ENCODE measurements at places on chromosomes 12 and 14.
A peak's percentile ranks its signal among the peaks of the same experiment; 100 is the strongest.

DNA sequence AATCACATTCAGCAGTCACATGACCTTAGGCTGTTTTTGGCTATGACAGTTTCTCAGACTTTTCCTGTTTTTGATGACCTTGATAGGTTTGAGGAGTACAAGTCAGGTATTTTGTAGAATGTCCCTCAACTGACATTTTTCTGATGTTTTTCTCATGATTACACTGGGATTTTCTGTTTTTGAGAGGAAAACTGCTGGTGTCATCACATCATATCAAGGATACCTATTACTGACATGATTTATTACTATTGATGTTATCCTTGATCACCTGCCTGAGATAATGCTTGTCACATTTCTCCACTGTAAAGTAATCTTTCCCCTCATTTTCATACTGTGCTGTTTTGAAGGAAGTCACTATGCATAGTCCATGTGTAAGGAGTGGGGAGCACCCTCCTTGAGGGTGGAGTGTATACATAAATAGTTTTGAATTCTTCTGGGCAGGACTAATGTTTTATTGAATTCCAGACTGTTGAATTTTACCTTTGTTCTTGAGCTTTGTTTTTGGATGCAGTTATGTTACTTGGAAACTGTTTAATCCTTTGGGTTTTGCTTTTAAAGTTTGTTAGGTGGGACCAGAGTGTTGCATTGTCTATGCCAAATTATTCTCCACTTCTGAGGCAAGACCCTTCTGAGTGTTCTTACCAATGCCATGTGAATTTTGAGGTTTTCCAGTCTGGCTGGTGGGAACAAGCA lies 444.5 kb upstream of the FAR2 start:
- DNase-seq = no peak

GRCh38 chr12:132384916-132385774 lies 55.8 kb upstream of the GALNT9 start:
- DNase-seq = no peak

- DNase-seq = no peak
Observed at GRCh38 chr12:52975820-52976573, 27.1 kb downstream of the KRT18 start.

DNA sequence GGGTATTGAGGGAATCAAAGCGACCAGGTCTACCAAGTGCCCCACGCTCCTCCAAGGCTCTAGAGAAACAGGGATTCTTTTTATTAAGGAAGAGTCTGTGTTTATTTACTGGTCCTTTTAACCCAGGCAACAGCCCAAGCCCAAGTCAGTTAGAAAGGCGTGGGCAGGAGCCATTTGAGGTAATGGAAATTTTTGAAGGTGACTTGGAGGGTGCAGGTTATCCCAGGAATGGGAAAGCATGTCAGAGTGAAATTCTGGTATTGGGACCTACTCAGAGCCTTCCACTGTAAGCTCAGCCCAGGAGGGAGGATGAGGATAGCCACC lies 2.9 kb downstream of the SLC6A12 start:
- no peak for DNase-seq

GRCh38 chr12:13061377-13061776 lies 17.2 kb downstream of the FAM234B start:
- no peak for DNase-seq

- DNase-seq = no peak
Observed at GRCh38 chr12:15868186-15868585, 14.0 kb upstream of the STRAP start.

GRCh38 chr12:12336049-12336411 lies 14.0 kb downstream of the MANSC1 start:
- DNase-seq = no peak

- DNase-seq = no peak
Observed at GRCh38 chr12:130574402-130574801, 141.7 kb downstream of the RIMBP2 start.

- DNase-seq = no peak
Observed at GRCh38 chr12:114238808-114239207, 167.1 kb downstream of the TBX5 start.

DNA sequence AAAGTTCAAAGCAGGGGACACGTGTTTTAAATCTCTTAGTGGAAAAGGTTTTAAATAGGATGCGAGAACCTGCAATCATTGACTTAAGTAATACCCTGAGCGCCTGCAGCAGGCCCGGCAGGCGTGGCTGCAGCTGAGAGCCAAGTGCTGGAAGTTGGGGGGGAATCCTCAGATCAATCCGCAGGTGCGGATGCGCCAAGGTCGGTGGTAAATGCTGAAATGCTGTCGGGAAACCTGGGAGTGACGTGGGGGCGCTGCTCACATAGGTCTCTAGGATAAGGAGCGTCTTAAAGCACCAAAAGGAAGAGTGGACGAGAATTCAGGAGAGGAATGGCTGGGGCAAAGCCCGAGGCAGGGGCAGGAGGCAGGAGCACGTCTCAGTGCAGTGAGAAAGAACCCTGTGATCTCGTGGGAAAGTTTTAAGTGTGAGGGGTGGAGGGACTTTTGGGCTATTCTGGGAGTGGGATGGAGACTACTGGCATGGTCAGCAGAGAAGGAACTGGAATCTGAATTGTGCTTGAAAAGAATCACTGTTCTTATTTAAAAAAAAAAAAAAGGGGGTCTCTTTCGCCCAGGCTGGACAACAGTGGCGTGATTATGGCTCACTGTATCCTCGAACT lies 883 bp upstream of the CDCA4 start:
- DNase-seq = peak; percentile 50

DNA sequence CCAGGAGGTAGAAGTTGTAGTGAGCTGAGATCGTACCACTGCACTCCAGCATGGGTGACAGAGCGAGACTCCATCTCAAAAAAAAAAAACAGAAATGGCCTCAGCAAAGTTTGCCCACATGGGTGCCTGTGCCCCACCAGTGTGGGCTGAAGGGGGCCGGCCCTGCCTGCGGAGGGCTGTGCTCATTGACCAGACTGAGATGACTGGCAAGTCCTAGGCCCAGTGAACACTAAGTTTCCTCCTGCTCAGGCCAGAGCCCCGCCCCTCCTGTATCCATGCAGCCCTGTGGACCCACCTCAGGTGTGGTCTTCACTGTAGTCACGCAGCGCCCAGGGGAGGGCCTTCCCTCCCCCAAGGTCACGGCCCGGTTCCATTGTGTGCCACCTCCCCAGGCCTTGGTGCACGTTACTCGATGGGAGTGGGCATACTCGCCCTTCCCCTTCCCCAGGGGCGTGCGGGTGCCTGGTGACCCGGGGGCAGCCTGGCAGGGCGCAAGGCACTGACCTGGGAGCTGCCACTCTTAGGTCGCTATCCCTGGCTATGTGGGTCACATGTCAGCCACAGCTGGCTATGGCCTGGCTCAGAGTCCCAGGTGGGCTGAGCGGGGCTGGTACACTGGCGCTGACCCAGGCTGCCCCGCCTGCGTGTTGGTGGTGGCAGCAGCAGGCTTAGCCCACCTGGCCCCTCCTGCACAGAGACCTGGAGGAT lies 16.1 kb downstream of the INF2 start:
- DNase-seq = no peak

DNA sequence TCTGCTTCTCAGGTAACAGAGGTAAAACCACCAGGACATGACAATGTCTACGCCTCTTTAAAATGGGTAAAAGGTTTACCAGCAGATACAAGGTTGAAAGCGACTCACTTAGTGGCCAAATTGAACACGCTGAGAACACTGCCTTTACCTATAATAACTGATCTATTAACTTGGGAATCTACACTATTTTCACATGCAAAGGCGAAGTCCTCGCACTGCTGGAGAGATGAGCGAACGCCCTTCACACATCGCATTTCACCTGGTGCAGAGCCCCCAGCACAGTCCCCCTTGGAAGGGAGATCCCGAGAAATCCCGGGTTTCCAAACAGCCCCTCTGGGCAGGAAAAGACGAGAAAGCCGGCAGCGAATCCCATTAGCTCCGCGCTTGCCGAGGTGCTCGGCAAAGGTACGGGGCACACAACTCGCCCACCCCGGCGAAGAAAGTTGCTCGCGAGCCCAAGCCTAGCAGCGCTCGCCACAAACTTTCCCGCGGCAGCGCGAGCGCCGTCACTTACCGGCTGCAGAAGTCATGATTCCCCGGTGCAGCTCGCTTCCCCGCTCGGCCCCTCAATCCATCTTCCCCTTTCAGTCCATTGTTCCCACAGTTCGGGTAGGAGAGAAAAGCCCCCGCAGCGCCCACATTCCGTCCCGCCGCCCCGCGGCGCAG lies 423 bp downstream of the FGD6 start:
- peak; percentile 68 for DNase-seq

DNA sequence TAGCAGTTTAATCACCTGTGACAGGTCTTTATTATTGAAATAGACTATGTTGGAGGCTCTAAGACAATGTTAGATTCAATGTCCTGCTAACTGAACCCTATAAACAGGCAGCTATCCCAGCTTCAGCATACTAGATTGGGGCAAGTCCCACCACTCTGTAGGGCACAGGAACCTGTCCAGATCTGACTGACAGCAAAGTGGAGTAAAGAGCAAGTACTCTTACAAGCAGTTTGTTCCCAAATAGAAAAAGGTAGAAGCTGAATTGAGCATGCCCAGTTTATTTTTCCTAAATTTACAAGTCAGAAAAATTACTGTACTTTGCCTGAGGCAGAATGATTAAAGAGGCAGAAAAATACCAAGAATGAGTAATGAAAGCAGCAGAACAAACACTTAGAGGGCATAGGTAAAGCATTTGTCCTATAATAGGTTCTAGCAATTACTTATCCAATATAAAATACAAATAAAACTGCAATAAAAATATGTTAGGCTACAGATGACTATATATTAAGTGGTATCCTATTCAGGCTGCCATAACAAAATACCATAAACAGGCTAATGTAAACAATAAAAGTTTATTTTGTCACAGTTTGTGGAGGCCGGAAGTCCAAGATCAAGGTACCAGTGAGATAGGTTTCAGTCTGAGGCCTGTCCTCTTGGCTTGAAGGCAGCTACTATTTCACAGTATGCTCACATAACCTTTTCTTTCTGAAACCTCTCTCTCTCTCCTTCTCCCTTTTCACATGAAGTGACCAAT lies 868.2 kb downstream of the C12orf50 start:
- no peak for DNase-seq

DNA sequence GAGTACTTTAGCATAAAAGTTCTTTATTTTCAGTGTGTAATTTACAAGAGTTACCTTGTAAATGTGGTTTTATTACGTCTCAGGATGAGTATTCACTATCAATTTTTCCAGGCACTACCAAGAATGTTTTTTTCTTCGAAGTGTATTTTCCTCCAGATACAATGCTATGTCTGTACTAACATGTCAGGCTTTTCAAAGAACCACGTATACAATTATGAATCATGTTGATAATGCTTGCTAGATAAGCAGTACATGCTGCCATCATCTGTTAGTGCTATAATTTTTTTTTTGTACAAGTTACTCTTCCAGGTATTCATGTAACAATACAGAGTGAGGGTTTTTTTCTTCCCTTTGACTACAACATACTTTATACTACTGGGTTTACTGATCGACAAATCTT lies 5.6 kb upstream of the KANSL2 start:
- DNase-seq = no peak

GRCh38 chr14:51653079-51653774 lies 1.5 kb downstream of the FRMD6 start:
- peak; percentile 12 for DNase-seq

Data from NCI-H1105 (cell line).